ENCODE measurements at places on chromosomes 11 and 22.

DNA sequence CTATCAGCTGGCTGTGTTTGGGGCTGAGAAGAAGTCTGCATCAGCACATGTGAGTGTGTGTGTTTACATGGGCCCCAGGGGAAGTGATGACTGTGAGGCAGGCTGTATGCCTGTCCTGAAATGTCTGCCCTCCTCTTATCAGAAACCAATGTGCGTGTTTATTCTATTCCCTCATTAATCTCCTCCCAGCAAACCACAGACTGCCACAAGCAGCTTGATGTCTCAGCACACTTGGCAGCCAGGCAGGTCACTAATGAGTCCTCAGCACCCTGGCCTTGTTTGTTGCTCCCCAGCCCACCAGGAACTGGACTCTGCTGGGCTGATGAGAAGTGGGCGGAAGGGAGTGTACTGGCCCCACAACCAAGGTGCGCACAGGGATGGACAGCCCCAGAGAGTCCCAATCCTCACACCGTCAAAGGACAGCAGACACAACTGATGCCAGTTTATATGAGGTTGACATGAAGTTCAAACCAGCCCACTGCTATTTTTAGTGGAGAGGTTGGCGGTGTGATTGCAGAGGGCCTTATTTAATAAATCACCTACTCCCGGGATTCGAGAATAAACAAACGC is 225.8 kb downstream of the ETS1 start:
- no peak for DNase-seq

GRCh38 chr11:3747704-3748103 is 49.6 kb downstream of the NUP98 start:
- DNase-seq: no peak

DNA sequence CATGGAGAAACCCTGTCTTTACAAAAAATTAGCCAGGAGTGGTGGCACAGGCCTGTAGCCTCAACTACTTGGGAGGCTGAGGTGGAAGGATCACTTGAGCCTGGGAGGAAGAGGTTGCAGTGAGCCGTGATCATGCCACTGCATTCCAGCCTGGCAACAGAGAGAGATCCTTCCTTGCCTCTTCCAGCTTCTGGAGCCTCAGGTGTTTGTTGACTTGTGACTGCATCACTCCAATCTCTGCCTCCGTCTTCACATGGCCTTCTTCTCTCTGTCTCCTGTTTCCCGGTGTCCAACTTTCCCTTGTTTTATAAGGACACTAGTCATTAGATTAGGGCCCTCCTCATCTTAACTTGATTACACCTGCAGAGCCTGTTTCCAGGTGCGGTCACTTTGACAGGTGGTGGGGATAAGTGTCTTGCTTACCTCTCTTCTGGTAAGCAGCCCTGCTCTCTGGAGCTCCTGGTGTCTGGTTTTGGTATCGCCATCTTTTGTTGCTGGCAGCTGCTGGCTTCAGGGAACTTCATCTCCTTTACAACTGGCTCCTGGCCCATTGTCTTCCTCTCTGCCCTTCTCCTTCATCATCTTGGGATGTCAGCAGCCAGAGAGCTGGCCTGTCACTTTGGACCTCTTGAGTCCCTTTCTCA is 8.2 kb upstream of the USP2 start:
- no peak for DNase-seq

DNA sequence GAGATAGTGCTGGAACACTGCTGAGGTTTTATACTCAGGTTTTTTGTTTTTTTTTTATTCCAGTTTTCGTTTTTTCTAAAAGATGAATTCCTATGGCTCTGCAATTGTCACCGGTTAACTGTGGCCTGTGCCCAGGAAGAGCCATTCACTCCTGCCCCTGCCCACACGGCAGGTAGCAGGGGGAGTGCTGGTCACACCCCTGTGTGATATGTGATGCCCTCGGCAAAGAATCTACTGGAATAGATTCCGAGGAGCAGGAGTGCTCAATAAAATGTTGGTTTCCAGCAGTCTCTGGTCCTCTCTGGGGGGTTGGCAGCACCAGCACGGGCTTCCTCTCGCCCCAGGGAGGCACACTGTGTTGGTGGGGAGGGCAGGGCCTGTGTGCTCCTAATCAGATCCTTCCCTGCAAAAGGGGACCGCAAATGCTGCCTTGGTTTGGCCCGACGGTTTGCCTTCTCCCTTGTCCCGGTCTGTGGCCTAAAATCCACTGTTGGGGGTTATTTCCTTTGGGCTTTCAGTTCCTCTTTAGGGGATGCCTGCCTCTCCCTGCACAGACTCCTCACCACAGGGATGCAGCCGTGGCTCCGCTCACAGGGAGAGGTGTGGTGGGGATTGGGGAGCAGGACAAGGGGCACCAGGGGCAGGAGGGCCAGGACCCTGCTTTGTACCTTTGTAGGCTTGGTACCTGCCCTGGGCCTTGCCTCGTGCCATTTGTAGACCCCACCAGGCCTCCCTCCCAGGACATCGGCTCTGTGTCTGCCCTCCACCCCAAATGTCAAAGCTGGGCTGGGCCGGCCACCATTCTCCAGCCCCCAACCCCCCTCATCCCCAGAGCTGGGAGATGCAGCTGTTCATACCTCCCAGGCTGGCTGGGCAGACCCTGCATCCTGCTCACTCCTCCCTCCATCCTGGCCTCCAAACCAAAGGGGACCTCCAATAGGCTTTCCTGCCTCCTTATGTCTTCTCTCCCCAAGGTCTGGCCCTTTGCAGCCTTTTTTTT is 13.5 kb downstream of the MCAT start:
- DNase-seq: no peak

DNA sequence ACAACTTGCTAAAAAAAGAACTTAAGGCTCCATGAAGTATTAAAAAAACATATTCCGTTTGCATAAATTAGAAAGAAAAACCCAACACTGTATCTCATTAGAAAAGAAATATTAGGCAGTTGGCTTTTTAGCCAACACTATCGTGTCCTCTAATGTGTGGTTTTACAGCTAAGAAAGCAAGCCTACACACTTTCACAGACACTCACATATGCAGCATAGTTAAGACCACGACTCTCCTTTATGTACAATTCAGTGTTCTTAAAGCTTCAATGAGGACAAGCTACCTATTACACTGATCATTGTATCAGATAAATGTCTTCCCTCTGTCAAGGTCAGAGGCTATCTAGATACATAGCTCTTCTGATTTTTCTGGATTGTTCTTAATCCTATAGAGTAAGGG is 80.1 kb downstream of the PICALM start:
- DNase-seq: no peak

DNA sequence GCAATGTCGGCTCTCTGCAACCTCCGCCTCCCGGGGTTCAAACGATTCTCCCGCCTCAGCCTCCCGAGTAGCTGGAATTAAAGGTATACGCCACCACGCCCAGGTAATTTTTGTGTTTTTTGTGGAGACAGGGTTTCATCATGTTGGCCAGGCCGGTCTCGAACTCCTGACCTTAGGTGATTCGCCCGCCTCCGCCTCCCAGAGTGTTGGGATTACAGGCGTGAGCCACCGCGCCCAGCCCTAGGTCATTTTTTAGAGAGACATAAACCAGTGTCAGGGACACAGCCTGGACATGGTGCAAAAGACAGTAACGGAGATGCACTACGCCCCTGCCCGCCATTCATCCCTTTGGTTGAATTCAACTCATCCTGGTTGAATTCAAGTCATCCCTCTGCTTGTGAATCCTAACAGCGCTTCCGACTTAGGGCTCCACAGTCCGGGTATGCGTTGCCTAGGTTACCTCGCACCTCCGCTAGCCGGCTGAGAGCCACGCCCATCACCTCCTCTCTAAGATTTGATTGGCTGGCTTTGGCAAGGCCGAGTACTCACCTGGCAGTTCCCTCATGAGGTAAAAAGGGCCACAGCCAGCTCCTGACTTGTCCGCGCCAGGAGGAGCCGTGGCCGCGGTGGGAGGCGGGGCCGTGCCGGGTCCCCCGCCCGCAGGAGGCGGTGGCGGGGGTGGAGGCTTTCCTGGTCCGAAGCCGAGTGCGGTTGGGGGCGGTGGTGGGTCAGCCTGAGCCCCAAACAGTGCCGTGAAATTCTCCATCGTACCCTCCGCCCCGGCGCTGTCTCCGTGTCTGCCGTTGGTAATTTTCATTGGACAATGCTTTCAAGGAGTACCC is at the start of gene MED19:
TSS of gene MED19 (minus strand) at position 802 of the 842 bp plus-strand sequence. CDS start at position 766, 36 bp downstream.
- DNase-seq: peak; percentile 63

DNA sequence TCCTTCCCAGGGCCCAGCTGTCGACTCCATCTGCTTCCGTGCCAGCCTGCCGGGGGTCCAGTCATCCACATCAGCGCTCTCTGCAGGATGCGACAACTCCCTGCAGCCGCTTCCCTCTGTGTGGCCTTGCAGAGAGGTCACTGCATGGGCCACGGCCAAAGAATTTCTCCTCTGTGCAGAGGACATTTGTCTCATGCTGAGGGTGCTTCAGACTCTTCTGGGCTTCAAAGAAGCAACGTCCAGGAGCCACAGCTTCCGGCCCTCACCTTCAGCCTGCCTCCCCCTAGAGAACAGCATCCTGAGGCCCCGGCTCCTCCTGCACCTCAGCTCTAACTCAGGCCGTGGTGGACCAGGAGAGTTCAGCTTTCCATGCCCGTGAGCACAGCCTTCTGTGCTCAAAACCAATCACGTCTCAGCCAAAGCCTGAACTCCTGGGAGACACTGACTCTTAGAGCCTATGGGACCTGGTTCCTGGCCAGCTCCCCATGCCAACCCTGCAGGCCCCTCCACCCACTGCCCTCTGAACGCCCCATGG is 258.9 kb downstream of the BRD1 start:
- no peak for DNase-seq

DNA sequence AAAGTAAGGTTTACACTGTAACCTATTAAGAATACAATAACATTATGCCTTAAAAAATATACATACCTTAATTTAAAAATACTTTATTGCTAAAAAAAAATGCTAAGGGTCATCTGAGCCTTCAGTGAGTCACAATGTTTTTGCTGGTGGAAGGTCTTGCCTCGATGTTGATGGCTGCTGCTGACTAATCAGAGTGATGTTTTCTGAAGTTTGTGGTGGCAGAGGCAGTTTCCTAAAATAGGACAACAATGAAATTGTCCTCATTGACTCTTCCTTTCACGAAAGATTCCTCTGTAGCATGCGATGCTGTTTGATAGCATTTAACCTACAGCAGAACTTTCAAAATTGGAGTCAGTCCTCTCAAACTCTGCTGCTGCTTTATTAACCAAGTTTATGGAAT is 97.6 kb downstream of the FAT3 start:
- no peak for DNase-seq

- DNase-seq: no peak
These were observed 23.1 kb downstream of the JRKL start for GRCh38 chr11:96412761-96413381.

DNA sequence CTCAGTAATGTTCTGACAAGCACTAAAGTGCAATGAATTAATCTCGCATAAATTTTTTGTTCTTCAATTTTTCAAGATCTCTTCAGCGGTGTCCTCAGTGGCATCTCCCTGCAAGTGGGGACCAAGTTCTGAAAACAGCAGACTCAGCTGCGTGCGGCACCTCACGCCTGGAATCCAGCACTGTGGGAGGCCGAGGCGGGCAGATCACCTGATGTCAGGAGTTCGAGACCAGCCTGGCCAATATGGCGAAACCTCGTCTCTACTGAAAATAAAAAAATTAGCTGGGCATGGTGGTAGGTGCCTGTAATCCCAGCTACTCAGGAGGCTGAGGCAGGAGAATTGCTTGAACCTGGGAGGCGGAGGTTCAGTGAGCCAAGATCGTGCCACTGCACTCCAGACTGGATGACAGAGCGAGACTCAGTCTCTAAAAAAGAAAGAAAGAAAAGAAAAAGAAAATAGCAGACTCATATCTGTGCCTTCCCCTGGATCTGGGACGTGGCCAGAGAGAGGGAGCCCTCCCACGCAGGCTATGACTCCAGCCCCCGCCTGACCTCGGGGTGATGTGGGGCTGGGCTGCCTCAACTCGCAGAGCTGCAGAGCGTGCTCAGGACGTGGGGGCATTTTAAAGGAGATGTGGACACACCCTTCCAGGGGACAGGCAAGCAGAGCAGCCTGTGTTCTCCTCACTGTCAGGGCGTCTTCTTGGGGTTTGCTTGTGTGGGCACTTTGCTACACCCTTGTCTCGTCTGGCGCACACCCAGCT is 346.6 kb downstream of the BRD1 start:
- no peak for DNase-seq

- DNase-seq: no peak
These were observed 21.4 kb downstream of the UVRAG start for GRCh38 chr11:75836417-75836816.

- DNase-seq: no peak
These were observed 8.0 kb downstream of the STT3A start for GRCh38 chr11:125600663-125601062.

Data from stimulated activated CD4-positive, alpha-beta T cell treated with anti-CD3 and anti-CD28 coated beads, Interleukin-1b, Interleukin-23, amount 100 ng/mL, for 24 hours (primary cell).